ENCODE measurements at places on chromosomes 5 and 9. TPM values are rescaled to one million over a fixed set of nuclear protein-coding genes. Genes with fewer than 3 reads are reported as not detected.

Gene ARHGEF28
- 7.8 TPM for total RNA-seq

Gene FYB1
- total RNA-seq: 64.7 TPM

Gene PDCD1LG2
- total RNA-seq: 0.32 TPM

Gene QRFP
- total RNA-seq: not detected

Gene CAVIN4
- total RNA-seq: 0.08 TPM

- ATAC-seq: peak; percentile 59
Measured at GRCh38 chr5:120901199-120901598, 437.1 kb downstream of the PRR16 start.

- ATAC-seq: no peak
Measured at GRCh38 chr5:156691572-156691971, 158.5 kb upstream of the PPP1R2B start.

DNA sequence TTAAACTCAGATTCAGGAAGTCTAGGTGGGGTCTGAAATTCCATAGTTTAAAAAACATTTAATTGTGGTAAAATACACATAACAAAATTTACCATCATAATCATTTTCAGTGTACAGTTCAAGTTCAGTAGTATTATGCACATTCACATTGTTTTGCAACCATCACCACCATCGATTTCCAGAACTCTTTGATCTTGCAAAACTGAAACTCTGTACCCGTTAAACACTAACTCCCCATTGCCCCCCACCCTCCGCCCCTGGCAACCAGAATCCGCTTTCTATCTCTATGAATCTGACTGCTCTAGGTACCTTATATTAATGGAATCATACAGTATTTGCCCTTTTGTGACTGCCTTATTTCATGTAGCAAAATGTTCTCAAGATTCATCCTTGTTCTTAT, 117.5 kb downstream of the CEP120 start:
- no peak for ATAC-seq

- ATAC-seq: peak; percentile 81
Measured at GRCh38 chr5:100903039-100903887, at the start of gene ST8SIA4. TSS of gene ST8SIA4 (minus strand) at chr5:100903282. CDS start at chr5:100902955, 327 bp downstream.

- peak; percentile 94 for ATAC-seq
Measured at GRCh38 chr9:21789541-21790037, 12.8 kb upstream of the MTAP start.

DNA sequence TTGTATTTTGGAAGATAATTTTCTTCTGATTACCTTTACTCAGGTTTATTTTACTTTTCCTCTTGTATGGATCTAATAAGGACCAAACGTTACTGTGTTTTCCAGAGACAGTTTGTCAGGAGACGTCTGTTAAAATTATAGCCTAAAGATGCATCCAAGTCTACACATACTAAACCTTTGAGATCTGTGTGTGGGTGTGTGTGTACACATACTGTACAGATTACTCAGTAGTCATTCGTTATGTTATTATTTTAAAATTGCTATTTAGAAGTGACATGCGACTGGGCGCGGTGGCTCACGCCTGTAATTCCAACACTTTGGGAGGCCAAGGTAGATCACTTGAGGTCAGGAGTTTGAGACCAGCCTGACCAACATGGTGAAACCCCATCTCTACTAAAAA, 51.6 kb upstream of the CNTLN start:
- no peak for ATAC-seq

GRCh38 chr9:37966412-37967013, 62.6 kb upstream of the SLC25A51 start:
- peak; percentile 27 for ATAC-seq

All from esophagus mucosa (tissue), 1 donor.